Endothelial cell of umbilical vein (primary cell): ENCODE measurements at places on chromosomes 5 and 9. TPM values are rescaled to one million over a fixed set of nuclear protein-coding genes. Genes with fewer than 3 reads are reported as not detected.

- no peak overlapping the region for H3K4me3 ChIP-seq
- no peaks in the 10 kb centered on the region for H3K36me3 ChIP-seq
- no peaks in the 10 kb centered on the region for H3K27me3 ChIP-seq
- no peaks in the 10 kb centered on the region for H3K4me1 ChIP-seq
- no peak overlapping the region for H3K27ac ChIP-seq
Measured at GRCh38 chr9:93008457-93008856, 50.0 kb upstream of the SUSD3 start.

DNA sequence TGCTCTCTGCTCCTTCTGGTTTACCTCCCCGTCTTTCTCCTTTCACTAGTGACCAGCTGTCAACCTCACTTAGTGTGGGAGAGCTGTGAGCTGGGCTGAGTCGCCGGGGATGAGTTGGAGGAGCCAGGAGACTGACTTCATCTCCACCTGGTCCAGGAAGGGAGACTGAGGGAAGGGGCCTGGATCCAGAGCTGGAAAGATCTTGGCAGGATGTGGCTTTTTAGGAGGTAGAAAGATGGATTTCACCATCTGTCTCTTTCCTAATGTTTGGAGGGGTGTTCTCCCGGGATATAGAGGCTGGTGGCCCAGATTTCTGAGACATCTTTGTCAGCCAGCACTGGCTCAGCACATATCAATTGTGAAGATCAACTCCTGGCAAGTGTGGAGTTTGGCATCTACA is 37.1 kb upstream of the TNC start:
- H3K4me1 ChIP-seq: no peaks in the 10 kb centered on the region
- no peak overlapping the region for H3K4me3 ChIP-seq
- no peaks in the 10 kb centered on the region for H3K36me3 ChIP-seq
- H3K27ac ChIP-seq: no peak overlapping the region
- DNase-seq: no peak

The FREM1 gene
- 0.14 and 0.29 TPM in 2 replicates for total RNA-seq

GRCh38 chr9:22056402-22056801 is 47.3 kb upstream of the CDKN2B start:
- H3K27me3 ChIP-seq: no peaks in the 10 kb centered on the region
- no peak for DNase-seq
- no peak overlapping the region for H3K4me3 ChIP-seq

DNA sequence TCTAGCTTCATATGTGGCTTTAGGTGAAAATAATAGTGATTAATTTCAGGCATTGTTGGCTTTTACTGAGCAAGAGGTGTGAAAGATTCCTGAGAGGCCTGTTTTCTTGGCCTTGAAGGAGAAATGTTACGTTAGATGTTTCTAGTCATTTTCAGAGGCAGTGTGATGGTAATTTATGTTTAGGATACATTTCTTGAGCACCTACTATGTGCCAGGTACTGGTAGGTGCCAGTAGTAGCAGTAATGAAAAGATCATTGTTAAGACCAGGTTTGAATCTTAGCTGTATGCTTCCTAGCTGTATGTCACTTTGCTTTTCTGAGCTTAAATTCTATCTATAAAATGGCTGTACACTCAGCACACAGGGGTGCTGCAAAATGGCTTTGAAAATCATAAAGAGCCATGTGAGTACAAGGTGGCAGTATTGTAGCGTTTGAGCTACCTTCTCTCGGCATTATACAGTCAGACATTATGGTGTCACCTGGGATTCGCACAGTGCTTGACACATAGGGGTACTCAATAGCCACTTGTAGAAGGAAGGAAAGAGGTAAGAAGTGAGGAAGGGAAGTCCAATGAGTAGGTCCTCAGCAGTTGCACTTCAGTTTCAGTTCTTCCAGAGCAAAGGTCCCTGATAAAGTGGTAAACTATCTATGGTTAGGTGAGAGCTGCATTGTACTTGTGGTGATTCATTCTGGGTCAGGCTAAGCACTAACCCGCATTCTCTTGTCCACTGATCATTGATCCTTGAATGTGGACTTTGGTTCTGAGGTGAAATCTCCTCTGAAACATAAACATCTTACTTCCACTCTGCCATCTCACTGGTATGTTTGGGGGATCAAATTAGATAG is 166.5 kb upstream of the NR3C1 start:
- H3K4me3 ChIP-seq: no peak overlapping the region
- H3K27me3 ChIP-seq: no peaks in the 10 kb centered on the region
- no peaks in the 10 kb centered on the region for H3K4me1 ChIP-seq
- no peak overlapping the region for H3K27ac ChIP-seq
- no peak for DNase-seq
- H3K36me3 ChIP-seq: no peaks in the 10 kb centered on the region

GRCh38 chr5:126613941-126614592 is 13.3 kb downstream of the PHAX start:
- H3K27me3 ChIP-seq: no peaks in the 10 kb centered on the region
- no peak overlapping the region for H3K4me3 ChIP-seq
- no peak overlapping the region for H3K27ac ChIP-seq
- no peaks in the 10 kb centered on the region for H3K4me1 ChIP-seq
- H3K36me3 ChIP-seq: peaks cover 6% of the 10 kb centered on the region

DNA sequence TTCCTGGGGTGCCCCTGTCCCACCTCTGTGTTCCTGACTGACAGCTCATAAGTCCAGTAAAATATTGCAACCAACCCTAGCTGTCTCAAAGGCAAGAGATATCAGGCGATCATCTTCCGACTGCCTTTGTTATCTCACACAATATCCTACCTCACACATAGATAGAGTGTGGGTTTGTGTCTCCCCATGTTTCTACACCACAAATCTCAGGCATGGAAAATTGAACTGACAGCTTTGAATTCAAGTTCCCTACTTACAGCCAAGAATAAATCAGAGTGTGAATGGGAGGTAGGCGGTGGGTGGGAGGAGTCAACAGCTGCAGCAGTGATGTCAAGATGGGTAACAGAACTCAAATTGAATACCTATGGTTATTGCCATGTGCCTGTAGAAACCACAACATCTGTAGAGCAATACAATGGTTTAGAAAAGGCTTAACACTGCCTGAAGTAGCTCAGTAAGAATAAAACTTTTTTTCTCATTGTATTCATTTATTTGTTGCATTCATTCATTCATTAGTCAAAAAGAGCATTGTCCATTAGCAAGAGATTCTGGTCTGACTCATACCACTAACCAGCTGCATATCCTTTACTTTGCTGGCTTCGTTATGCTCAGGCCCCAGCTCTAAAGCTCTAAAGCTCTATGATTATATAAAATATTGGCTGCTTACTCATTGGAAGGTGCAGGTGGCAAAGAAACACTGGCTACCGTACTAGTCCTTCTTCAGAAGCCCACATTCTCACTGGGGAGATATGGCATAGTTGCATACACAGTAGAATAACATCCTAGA is 108.2 kb upstream of the DMAC1 start:
- no peak overlapping the region for H3K27ac ChIP-seq
- H3K4me1 ChIP-seq: no peaks in the 10 kb centered on the region
- no peak for DNase-seq
- no peak overlapping the region for H3K4me3 ChIP-seq
- H3K27me3 ChIP-seq: no peaks in the 10 kb centered on the region

The CSF1R gene
- not detected in 2 replicates for total RNA-seq

GRCh38 chr5:96565582-96566265 is 96.5 kb upstream of the CAST start:
- peak overlapping the region; percentile 97 for H3K27ac ChIP-seq
- H3K27me3 ChIP-seq: no peaks in the 10 kb centered on the region
- peak; percentile 79 for DNase-seq
- no peaks in the 10 kb centered on the region for H3K36me3 ChIP-seq
- H3K4me1 ChIP-seq: peaks cover 71% of the 10 kb centered on the region
- no peak overlapping the region for H3K4me3 ChIP-seq
